ENCODE measurements at places on chromosomes 12 and 14. TPM values are rescaled to one million over a fixed set of nuclear protein-coding genes. Genes with fewer than 3 reads are reported as not detected.

Gene KRT4
- total RNA-seq = 0.11 TPM

DNA sequence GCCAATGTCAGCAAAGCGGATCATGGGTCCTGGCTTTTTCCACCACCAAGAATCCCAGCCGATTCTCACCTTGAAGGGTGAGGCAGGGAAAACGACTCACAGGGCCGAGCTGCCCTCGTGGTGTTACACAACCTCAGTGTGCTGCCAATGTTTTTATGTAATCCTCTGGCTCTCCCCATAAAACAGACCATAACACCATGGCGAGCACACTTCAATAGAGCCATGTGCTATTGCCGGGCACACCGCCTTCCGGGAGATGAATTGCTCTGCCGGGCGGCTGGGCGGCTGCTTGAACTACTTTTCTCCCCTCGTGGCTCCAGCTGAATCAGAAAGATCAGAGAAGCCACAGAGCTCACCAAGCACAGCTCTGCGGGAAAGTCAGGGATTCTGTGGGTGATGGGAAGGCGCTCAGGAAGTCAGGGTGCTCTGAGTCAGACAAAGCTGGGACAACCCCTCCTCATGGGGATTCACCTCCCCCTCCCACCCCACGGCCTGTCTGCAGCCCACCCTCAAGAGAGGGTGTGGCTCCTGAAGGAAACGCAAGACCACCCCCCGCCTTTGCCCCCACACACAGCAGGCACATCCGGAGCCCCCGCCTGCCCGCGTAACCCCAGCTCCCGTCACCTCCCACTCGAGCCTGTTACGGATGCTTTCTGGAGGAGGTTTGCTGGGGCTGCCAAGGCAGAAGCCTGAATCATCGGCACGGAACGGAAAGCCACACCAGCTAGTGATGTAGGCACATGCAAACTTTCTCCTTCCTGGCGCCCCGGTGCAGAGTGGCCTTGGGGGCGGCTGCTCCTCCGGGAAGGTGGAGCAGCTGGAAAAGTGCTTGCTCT lies 1.8 kb downstream of the GALNT9 start:
- peak overlapping the region; percentile 18 for H3K4me3 ChIP-seq
- H3K27me3 ChIP-seq = peaks cover 37% of the 10 kb centered on the region
- DNase-seq = no peak
- H3K4me1 ChIP-seq = peaks cover 43% of the 10 kb centered on the region
- peaks cover 18% of the 10 kb centered on the region for H3K36me3 ChIP-seq

Gene AKAP5
- total RNA-seq = 3.0 TPM

Gene MMP19
- total RNA-seq = 0.20 TPM

Gene TAS2R8
- 0.11 TPM for total RNA-seq

- peaks cover 7% of the 10 kb centered on the region for H3K36me3 ChIP-seq
- no peak for DNase-seq
- H3K4me3 ChIP-seq = no peak overlapping the region
- H3K27me3 ChIP-seq = peaks cover 21% of the 10 kb centered on the region
- H3K27ac ChIP-seq = no peak overlapping the region
Observed at GRCh38 chr14:99250636-99251208, 21.3 kb downstream of the BCL11B start.

DNA sequence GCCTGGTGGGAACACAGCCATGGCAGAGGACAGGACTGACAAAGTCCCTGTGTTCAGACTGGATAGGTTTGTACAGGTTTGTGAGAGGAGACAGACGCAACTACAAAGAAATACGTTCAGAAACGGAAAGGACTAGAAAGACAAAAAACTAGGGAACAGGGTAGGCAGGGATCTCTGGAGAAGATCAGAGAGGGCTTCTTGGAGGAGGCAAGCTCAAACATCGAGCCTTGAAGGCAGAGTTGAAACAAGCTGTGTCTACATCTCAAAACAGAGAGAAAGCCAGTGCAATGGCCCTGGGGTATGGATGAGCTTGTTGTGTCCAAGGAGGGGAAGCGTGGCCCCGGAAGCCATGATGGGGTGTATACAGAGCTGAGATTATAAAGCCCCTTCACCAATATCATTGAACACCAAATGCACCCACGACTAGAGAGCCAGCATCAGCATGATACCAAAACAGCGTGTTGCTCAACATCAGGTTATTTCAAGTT lies 89.6 kb upstream of the NCOR2 start:
- no peaks in the 10 kb centered on the region for H3K27me3 ChIP-seq
- no peak overlapping the region for H3K27ac ChIP-seq
- no peak for DNase-seq
- H3K4me1 ChIP-seq = peaks cover 63% of the 10 kb centered on the region
- H3K4me3 ChIP-seq = no peak overlapping the region
- H3K36me3 ChIP-seq = no peaks in the 10 kb centered on the region

Gene APOLD1
- 36.1 TPM for total RNA-seq

Gene PRIM1
- 15.0 TPM for total RNA-seq

GRCh38 chr12:104930388-104931326 lies 27.4 kb downstream of the SLC41A2 start:
- no peaks in the 10 kb centered on the region for H3K4me1 ChIP-seq
- DNase-seq = no peak
- no peak overlapping the region for H3K27ac ChIP-seq
- H3K36me3 ChIP-seq = no peaks in the 10 kb centered on the region
- H3K27me3 ChIP-seq = no peaks in the 10 kb centered on the region
- H3K4me3 ChIP-seq = no peak overlapping the region

DNA sequence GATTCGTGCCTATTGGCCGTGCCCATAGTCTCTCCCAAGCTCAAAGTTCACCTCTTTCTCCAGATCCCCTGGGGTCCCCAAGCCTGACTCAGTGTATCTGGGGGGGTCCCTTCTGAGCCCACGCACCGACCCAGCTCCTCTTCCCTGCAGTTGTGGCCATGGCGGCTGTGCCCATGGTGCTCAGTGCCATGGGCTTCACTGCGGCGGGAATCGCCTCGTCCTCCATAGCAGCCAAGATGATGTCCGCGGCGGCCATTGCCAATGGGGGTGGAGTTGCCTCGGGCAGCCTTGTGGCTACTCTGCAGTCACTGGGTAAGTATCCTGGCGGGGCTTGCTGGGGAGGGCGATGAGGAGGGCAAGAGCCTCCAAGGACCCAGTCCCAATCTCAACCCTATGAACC lies 5.1 kb downstream of the IFI27 start:
- peaks cover 32% of the 10 kb centered on the region for H3K4me1 ChIP-seq
- no peak overlapping the region for H3K27ac ChIP-seq
- no peak for DNase-seq
- no peaks in the 10 kb centered on the region for H3K36me3 ChIP-seq

DNA sequence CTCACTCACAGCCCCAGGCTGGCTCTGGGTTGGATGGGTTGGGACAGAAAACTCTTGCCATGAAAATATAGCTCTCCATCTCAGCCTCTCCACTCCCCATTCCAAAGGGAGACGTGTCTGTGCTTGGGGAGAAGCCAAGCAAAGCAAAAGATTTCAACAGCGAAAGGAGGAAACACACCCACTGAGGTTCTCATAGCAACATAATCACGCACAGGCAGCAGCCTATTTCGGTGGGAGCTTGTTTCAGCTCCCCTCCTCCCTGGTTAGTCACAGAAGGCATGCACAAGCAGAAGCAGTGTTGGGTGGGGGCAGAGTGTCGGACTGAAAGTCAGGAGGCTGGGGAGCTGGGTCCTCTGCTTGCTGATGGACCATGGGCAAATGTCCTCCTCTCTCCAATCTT lies 1.9 kb upstream of the PRMT8 start:
- H3K4me1 ChIP-seq = peaks cover 39% of the 10 kb centered on the region
- peaks cover 42% of the 10 kb centered on the region for H3K27me3 ChIP-seq
- no peak for DNase-seq
- no peak overlapping the region for H3K4me3 ChIP-seq

Gene RNASE2
- 5.8 TPM for total RNA-seq

Gene RTN1
- 114 TPM for total RNA-seq

Gene GPR137C
- total RNA-seq = 37.9 TPM

Gene SYCP3
- 0.20 TPM for total RNA-seq

GRCh38 chr14:34203251-34203722 lies 252.4 kb upstream of the EGLN3 start:
- no peak overlapping the region for H3K27ac ChIP-seq
- no peaks in the 10 kb centered on the region for H3K36me3 ChIP-seq
- H3K27me3 ChIP-seq = no peaks in the 10 kb centered on the region
- DNase-seq = no peak
- no peak overlapping the region for H3K4me3 ChIP-seq
- no peaks in the 10 kb centered on the region for H3K4me1 ChIP-seq

Gene GOLGA3
- total RNA-seq = 41.9 TPM

GRCh38 chr14:39247256-39247655 lies 13.5 kb downstream of the MIA2 start:
- H3K36me3 ChIP-seq = no peaks in the 10 kb centered on the region
- H3K27me3 ChIP-seq = no peaks in the 10 kb centered on the region
- H3K4me1 ChIP-seq = no peaks in the 10 kb centered on the region
- no peak overlapping the region for H3K4me3 ChIP-seq

DNA sequence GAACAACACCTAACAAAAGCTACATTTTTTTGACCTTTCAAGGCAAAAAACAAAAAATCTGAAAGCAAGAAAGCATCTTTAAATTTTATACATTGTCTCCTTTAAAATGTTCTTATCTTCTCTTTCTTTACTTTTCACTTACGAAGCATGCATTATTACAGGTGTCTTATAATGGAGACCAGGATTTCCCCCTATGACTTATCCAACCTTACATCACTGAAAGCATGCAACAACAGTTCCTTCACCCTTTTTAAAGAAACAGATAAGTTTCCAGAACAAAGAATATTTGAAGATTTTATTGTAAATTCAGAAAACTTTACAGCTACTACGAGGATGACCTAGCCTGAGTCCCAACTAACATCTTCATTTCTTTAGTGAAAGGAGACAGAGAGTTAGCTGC lies 277.2 kb downstream of the AKAP6 start:
- H3K4me1 ChIP-seq = peaks cover 3% of the 10 kb centered on the region
- H3K27me3 ChIP-seq = no peaks in the 10 kb centered on the region
- H3K36me3 ChIP-seq = peaks cover 3% of the 10 kb centered on the region
- DNase-seq = no peak

DNA sequence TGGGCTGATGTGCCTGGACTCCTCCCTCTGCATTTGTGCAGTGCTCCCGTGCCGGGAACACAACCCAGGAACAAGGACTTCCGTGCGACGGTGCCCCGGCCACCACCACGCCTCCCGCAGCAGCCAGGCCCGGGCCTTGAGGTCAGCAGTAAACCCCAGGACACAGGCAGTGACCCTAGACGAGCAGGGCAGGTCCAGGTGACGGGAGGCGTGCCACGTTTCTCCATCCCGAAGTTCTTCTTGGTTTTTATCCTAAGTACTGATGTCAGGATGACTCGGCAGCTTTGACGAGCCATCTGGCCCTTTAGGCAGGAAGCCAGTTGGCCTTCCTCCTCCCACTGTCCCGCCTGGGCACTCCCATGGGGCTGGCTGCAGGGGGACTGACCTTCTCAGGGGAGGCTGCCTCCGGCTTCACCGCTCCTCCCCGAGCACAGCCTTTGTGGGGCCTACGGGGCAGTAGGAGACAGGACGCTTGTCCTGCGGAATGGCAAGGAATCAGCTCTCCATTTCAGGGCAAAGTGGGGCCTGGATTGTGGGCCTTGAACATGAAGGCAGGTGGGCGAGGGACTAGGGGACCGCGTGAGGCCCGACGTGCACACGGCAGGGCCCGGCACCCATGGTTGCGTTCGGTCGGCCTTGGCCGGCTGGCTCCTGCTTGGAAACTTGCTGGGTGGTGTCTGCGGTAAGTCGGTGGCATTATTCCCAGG lies 94.1 kb downstream of the FBXL14 start:
- no peaks in the 10 kb centered on the region for H3K27me3 ChIP-seq
- peaks cover 39% of the 10 kb centered on the region for H3K4me1 ChIP-seq
- no peak overlapping the region for H3K27ac ChIP-seq
- H3K4me3 ChIP-seq = no peak overlapping the region

- H3K4me3 ChIP-seq = no peak overlapping the region
- no peaks in the 10 kb centered on the region for H3K4me1 ChIP-seq
- H3K27me3 ChIP-seq = no peaks in the 10 kb centered on the region
- no peaks in the 10 kb centered on the region for H3K36me3 ChIP-seq
Observed at GRCh38 chr12:17975763-17976162, 114.2 kb downstream of the RERGL start.

Data from spinal cord (tissue), 10 donors.